ENCODE measurements at places on chromosomes 12 and 14.

GRCh38 chr12:92601176-92601575 lies 101.6 kb upstream of the PLEKHG7 start:
- no peak for DNase-seq

DNA sequence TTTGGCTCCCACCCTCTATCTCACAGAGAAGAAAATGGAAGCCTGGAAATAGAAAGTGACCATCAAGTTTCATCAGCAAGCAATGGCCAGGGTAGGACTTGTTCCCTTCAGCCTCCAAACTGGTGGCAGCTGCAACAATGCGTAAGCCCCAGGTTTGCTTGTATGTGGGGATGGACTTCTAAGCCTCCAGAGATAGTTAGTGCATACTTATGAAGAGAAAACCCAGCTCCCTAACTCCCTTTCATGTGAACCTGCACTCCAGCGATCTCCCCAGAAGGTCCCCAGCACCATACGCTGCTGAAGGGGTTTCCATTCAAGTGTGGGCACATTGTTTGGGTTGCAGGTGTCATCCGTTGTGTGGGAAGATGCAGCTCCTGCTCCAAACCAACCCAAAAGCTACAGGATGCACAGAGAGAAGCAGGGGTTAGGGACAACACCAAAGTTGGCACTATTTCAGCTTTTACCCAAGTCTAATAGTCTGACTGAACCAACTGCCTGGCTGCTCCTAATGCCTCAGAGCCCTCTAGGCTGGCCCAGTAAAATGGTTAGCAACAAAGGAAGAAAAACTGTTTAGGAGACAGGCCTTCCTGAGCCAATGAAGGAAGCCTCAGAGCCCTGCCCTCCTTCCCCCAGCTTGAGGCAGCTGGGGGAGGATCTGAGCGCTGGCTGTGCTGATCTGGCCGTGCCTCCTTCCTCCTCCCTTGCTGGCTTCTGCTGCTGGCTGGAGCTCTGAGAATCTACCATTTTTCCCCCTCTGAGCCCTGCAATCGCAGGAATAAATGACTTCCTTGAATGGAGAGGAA lies 12.3 kb downstream of the ZFP36L1 start:
- DNase-seq = no peak

- DNase-seq = peak; percentile 73
Measured at GRCh38 chr12:105920161-105920684, 218.5 kb downstream of the NUAK1 start.

DNA sequence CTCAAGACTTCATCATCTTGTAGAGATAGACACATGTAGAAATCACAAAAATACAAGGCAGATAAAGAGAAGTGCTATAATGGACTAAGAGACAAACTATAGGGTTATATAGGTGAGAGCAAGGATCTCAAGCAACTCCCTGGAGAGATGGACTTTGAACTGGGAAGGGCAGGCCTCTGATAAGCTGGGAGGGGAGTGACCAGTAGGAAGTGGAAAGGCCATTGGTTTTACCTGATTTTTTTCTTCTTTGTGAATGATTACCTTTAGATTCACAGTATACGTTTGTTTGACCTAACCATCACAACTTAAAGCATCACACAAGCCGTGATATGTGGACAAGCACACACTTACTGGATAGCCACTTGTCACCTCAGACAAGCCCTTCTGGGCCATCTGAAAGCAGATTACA lies 5.2 kb upstream of the TEP1 start:
- DNase-seq = no peak

GRCh38 chr12:98863167-98863566 lies 218.1 kb downstream of the APAF1 start:
- DNase-seq = no peak

- DNase-seq = no peak
Measured at GRCh38 chr12:24038211-24038997, 88.9 kb upstream of the SOX5 start.

GRCh38 chr14:78834766-78835451 lies 664.7 kb downstream of the NRXN3 start:
- DNase-seq = no peak

DNA sequence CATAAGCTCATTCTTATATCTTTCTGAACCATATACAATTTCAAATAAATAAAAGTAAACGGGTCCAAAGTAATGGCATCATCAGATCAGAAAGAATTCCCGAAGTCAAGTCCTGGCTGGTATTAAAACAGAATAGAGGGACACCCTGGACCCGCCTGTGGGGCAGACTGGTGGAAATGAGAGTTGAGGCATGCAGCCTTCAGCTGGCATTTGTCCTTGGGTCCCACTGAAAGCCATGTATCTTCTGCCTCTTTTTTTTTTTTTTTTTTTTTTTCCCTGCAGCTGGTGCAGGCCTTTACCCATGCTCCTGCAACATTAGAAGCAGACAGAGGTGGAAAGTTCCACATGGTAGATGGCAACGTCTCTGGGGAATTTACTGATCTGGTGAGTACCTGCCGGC lies 9.9 kb downstream of the AHSA1 start:
- no peak for DNase-seq

DNA sequence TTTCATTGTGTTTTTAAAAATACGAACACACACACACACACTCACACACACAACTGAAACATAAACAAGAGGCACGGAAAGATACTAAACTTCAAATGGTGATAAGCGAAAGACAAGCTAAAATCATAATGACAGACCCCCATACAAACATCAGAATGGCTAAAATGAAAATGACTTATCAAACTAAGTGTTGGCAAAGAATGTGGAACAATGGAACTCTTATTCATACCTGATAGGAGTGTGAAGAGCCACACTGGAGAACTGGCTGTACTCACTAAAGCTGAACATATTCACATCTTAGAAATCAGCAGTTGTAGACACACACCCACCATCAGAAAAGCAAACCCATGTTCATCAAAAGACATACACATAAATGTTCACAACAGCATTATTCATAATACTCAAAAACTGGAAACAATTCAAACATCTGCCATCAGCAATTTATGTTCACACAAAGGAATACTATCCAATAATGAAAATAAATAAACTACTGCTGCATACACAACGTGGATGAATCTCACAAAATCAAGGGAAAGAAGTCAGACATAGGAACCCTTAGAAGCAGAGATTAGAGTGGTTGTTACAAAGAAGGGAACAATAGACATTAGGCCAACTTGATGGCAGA lies 11.8 kb downstream of the STXBP6 start:
- no peak for DNase-seq

- DNase-seq = no peak
Measured at GRCh38 chr12:130480887-130481286, 143.2 kb downstream of the PIWIL1 start.
